Retina (tissue), 1 donor: ENCODE measurements at places on chromosomes 4 and X.

DNA sequence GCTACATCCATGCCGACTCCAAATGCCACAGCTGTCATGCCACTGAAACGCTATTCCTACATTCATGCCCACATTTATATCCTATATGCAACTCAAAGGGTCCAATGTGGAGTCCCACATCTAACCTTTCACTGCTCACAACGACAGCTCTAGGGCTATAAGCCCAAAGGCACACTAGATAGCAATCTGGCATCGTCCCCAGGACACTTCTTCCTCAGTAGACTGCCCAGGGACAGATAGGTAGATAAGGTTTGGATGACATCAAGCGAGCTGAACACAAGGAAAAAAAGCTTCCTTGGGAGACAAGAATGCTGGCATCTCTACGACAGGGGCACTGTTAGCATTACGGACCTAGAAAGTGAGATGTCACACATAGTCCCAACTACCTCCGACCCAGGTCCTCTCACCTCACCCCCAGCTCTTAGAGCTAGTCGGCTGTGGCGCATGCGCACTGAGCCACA is 685 bp downstream of the RAB9B start:
- no peak for DNase-seq

GRCh38 chrX:49037883-49038475 is 5.2 kb downstream of the TFE3 start:
- no peak for DNase-seq

GRCh38 chr4:113998079-113998478 is 18.6 kb upstream of the ARSJ start:
- DNase-seq = no peak

- peak; percentile 88 for DNase-seq
Observed at GRCh38 chrX:153724252-153725038, at the start of the genes ABCD1 and BCAP31. TSS of gene ABCD1 (plus strand) at chrX:153724856. CDS start at chrX:153725267, 411 bp downstream. TSS of gene BCAP31 (minus strand) at chrX:153724387. CDS start at chrX:153723244, 1,143 bp downstream.

DNA sequence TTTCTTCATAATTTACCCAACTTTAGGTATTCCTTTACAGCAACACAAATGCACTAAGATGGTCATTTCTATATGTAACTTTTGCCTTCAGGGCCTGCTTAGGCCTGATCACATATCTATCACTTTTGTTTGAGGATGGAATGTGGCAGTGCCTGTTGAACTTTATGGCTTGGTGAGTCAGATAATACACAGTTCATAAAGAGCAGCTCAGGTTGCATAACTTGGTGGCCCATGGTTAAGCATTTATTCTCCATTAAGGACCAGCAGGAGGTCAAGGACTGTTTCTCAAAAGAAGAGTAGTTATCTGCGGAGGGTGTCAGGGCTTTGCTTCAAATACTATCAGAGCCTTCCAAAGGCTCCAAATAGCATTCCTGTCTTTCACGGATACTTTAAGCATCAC is 124.1 kb upstream of the PDHA2 start:
- DNase-seq = no peak

DNA sequence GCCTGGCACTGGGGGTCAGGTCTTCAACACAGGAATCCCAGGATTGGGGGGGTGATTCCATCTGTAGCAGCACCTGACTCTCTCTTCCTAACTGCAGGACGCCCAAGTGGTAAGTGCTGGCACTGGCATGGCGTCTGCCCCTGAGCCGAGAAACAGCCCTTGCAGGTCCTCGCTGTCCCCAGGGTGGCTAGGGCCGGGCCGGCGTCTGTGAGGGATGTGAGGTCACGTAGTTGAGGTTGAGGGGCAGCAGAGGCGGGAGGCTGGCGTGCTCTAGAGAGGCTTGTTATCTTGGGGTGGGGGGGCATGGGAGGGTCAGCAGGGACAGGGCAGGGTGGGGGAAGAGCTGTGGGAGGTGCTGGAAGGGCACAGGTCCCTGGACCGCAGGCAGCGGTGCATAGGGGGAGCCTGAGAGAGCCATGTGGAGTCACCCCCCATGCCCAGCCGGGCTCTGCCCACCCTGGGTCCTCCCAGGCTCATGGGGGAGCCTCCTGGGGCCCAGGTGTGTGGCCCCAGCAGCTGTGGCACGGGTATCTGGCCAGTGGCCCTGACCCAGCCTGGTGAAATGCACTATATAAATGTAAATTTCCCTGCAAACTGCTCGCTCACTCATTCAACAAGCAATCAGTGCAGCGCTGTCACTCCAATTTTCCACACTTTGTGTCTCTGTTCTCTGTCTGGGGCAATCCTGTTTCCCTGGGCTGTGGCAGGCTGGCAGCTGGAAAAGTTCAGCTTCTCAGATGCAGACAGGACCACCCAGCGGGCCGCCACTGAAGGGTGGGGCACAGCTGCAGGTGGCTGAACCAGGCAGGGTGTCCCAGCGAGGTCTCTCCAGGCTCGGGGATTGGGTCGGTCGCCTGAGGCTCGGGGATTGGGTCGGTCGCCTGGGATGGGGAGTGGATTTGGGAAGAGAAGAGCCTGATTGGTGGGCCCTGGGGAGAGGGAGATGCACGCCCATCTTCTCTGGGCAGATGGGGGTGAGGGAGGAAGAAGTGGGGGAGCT is 102.2 kb upstream of the NKX1-1 start:
- no peak for DNase-seq

GRCh38 chr4:69214716-69215115 is at the start of gene UGT2B11:
TSS of gene UGT2B11 (minus strand) at chr4:69214748. CDS start at chr4:69214722, 26 bp downstream.
- DNase-seq = no peak

DNA sequence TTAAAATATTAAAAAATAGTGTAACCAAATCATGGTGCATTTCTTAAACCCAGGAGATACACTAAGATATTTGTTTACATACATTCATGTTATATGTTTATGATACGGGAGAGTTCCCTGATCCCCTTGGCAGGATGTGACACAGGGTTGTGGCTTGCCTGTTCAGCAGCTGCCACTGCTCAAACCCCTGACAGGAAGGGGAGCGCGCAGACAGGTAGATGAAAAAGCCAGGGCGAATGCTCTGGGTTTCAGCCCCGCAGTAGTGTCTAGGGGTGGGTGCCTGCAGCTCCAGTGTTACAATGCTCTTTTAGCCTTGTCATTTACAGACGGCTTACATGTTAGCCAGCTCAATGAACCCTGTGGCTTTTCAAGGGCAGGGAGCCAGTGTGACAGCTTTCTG is 1343.8 kb upstream of the IGFBP7 start:
- DNase-seq = peak; percentile 12

- DNase-seq = no peak
Observed at GRCh38 chr4:65719635-65720034, 49.3 kb upstream of the EPHA5 start.

DNA sequence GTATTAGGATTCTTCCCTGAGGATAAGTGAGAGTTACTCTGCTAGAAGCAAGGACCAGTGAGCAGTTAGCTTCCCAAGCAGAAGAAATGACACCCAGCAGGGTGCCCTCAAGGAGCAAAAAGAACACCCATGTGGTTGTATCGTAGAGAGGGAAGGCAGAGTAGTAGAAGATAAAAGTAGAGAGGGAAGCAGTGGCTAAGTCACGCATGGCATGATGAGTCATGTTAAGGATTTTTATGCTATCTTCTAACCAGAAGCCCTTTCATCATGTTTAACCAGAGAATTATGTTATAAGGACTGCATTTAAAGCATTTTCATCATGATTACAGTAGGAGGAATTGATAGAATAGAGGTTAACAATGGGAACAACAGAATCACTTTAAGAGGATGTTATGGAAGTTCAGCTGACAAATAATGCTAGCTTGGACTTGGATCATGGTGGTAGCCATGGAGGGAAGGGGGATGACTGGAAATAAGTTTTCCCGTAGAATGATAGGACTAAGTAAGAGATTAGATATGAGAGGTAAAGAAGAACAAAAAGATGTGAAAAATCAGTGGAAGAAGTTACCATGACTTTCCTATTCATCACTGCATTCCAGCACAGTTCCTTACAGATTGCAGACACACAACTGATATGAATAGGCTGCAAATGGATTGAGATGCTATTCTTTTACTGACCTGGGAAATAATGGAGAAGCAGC is 383.5 kb upstream of the INTU start:
- DNase-seq = no peak

- DNase-seq = peak; percentile 81
Observed at GRCh38 chr4:83536362-83537272, 709 bp downstream of the GPAT3 start.

DNA sequence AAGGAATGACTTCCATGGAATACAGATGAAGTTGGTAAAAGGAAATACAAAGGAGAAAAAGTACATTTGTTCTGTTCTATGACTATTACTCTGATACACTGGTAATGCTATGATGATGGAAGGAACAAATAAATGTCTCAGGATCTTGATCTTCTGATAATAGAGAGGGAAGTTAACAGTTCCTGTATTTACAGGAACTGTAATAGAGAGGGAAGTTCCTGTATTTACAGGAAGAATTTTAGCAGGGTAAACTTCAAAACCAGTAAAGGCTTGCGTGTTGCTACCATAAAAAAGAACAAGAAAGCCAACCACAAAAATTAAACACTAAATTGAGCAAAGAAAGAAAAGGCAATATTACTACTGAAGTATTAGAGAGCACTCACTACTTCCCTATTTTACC is 91.7 kb upstream of the HPGD start:
- no peak for DNase-seq

DNA sequence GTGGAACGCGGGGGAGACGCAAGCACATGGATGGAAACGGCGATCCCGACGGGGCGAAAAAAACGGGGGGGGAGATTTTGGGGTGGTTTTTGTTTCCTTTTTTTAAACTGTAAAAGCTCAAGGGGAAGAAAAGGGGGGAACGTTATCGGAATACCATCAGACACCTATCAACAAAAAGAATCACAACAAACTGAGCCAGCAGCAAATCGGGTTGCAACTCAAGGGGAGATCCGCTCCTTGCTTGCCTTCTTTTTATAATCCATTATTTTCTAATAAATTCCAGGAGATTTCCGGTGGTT is 616 bp downstream of the MAML3 start:
- DNase-seq = no peak

- DNase-seq = no peak
Observed at GRCh38 chr4:168664242-168664891, 167.5 kb downstream of the PALLD start.

- peak; percentile 93 for DNase-seq
Observed at GRCh38 chr4:145482209-145483037, 770 bp downstream of the SMAD1 start.

GRCh38 chr4:141376769-141377168 is 156.1 kb downstream of the ZNF330 start:
- no peak for DNase-seq

DNA sequence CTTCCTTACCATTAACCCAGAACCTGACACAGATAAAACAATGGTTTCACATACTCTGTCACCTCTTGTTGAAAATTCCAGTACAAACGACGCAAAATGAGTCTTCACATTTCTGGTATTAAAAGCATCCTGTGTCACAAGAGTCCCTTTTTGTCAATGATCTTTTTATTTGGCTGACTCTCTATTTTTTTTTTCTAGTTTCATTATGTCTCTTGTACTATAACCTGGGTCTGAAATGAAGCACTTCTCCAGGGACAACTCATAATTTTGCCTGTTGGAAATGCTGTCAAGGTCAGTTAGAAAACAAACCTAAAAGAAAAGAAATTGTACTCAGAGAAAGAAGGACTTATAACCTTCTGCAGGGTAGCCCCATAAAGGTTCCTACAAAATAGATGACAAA is 93.1 kb downstream of the NR3C2 start:
- DNase-seq = no peak

GRCh38 chr4:28469387-28469786 is 1608.7 kb downstream of the STIM2 start:
- DNase-seq = no peak

DNA sequence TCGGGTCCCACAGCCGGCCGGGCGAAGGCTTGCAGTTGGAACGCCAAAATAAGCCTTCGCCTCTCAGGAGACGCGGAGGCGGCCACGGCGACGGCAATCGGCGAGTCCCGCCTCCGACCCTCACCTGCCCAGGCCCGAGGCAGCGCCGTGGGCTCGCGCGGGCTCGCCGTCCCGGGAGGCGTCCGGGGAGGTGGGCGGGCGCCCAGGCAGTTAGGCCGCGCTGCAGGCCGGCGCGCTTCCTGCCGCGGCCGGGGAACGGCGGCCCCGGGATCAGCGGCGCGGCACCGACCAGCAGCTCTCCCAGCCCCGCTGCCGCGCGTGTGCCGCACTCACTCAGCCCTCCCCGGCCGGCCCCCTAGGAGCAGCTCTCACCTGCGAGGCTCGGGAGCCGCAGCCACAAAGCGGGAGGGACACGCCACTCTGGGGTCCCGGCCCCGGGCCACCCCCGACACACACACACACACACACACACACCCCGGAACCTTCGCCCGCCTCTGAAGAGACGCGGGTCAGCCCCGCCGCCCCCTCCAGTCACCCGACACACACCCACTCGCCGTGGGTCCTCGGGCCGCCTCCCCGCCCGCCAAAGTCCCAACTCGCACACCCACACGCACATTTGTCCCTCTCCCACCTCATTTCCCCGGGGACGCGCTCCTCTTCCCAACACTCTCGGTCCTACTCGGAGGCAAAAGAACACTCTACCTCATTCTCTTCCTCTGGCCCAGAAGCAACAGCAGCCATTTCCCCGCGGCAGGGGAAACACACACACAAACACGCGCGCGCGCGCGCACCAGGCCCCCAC is at the start of gene CNOT6L:
CNOT6L (minus strand) TSS at position 767 of the 802 bp plus-strand sequence; CDS start at position 707, 60 bp downstream.
- DNase-seq = peak; percentile 87

DNA sequence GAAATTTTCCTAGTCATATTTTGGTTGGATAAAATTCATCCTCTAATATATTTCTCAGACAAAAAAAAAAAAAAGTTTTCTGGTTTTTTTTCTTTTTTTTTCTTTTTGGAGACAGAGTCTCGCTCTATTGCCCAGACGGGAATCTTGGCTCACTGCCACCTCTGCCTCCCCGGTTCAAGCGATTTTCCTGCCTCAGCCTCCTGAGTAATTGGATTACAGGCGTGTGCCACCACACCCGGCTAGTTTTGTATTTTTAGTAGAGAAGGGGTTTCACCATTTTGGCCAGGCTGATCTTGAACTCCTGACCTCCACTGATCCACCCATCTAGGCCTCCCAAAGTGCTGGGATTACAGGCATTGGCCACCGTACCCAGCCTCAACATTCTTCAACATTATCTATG is 432.7 kb upstream of the PABPC4L start:
- no peak for DNase-seq

- no peak for DNase-seq
Observed at GRCh38 chrX:53605004-53605403, 81.5 kb downstream of the HUWE1 start.

- DNase-seq = no peak
Observed at GRCh38 chrX:30530606-30531005, 47.0 kb downstream of the TASL start.

GRCh38 chr4:56723201-56723605 is 42.1 kb upstream of the HOPX start:
- no peak for DNase-seq

DNA sequence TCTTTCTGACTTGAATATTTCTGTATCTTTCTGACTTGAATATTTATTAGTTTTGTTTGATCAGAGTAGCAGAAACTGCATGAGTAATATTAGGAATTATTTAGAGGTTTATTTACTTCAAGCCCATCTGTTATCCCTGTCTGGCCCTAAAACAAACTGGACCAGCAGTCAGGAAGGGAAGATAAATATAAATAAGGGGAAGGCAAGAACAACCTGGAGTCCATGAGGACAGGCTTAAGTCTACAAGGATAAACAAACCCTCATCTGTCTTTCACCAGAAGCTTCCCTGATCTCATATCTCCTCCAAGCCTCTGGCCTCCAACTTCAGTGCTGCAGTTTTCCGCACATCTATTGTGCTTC is 524.9 kb downstream of the CENPC start:
- no peak for DNase-seq
